Upper lobe of left lung (tissue), 6 donors: ENCODE measurements at places on chromosomes 3 and 15. TPM values are rescaled to one million over a fixed set of nuclear protein-coding genes. Genes with fewer than 3 reads are reported as not detected.

The YEATS2 gene
- total RNA-seq: 23.9 TPM

DNA sequence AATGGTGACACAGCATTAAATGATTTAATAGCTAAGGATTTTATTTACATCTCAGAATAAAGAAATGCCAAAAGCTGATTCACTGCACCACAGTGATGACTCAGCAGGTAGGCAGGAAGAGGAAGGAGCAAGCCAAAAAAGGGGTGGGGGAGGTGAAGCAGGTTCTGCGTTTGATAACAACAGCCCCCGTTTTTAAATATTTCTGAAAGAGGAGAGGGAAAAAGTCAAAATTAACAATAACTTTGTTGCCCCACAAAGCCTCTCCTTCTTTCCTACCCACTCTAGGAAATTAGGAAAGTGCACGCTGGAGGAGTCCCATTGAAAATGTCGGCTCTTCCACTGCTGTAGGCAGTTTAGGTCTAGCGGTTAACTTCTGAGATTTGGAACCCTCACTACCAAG, 9.9 kb upstream of the CCDC54 start:
- no peaks in the 10 kb centered on the region for H3K4me1 ChIP-seq
- no peak for DNase-seq
- H3K36me3 ChIP-seq: no peaks in the 10 kb centered on the region
- no peak overlapping the region for H3K4me3 ChIP-seq
- no peaks in the 10 kb centered on the region for H3K27me3 ChIP-seq
- no peak overlapping the region for H3K27ac ChIP-seq

The OIP5 gene
- 1.1 TPM for total RNA-seq

DNA sequence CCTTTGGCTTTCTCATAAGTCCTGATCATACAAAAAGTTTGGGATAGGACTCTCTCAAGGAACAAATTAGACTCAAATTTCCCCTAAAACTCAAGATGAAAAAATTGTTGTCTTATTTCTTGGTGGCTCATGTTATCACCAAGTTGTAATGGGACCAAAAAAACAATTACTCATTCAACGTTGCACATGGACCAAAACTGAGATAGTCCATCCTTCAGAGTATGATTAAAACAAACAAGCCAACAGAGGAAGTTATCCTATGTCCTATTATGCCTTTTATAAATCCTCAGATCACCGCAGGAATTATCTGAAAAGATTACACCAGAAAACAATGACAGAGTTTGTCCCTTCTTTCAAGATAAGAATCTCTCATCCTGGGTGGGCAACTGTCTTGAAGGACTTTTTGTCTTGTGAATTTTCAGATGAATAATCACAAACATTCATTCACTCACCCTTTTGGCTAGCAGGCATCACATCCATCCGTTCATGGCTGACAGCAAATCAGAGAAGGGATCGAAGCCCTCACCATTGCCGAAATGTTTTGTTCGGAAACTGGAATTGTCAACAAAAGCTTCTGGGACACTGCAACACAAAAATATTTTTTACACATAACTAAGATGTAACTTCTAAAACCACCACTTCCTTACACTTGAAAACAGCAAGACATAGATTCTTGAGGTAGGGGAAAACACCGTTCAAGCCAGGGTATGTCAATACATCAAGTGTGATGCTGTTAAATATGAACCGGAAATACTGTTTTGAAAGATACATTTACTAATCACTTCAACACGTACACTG, 90.4 kb downstream of the FOXP1 start:
- H3K4me3 ChIP-seq: no peak overlapping the region
- H3K36me3 ChIP-seq: no peaks in the 10 kb centered on the region
- no peak for DNase-seq
- H3K27me3 ChIP-seq: no peaks in the 10 kb centered on the region
- peaks cover 6% of the 10 kb centered on the region for H3K4me1 ChIP-seq

GRCh38 chr3:35746492-35746891, 107.2 kb downstream of the ARPP21 start:
- H3K4me1 ChIP-seq: no peaks in the 10 kb centered on the region
- H3K4me3 ChIP-seq: no peak overlapping the region
- H3K27me3 ChIP-seq: no peaks in the 10 kb centered on the region

- no peaks in the 10 kb centered on the region for H3K36me3 ChIP-seq
- H3K4me1 ChIP-seq: no peaks in the 10 kb centered on the region
- no peaks in the 10 kb centered on the region for H3K27me3 ChIP-seq
These were observed 13.5 kb downstream of the EFHB start for GRCh38 chr3:19920401-19921080.

DNA sequence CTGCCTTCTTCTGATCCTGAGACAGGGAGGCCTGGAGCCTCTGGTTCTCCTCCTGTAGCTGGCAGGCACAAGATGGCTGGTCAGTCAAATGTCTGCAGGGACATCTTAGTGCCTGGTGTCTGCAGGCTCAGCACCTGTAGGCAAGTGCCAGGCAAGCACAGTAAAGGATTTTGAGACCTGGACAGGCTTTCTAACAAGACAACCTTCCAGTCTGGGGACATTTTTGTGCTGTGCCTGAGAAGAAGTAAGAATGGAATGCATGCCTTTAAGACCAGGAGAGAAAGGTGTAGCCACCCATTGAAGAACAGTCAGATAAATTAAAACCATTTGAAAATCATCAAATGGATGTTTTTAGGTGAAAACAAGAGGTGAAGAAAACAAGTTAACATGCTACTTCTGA, 31.2 kb downstream of the DZIP1L start:
- no peaks in the 10 kb centered on the region for H3K36me3 ChIP-seq
- no peak overlapping the region for H3K4me3 ChIP-seq
- no peaks in the 10 kb centered on the region for H3K27me3 ChIP-seq
- no peak overlapping the region for H3K27ac ChIP-seq

The RLBP1 gene
- not detected for total RNA-seq

The DNAH12 gene
- 22.0 TPM for total RNA-seq

The CELSR3 gene
- total RNA-seq: 0.76 TPM

GRCh38 chr3:33658991-33659848, 58.8 kb downstream of the CLASP2 start:
- no peaks in the 10 kb centered on the region for H3K36me3 ChIP-seq
- peaks cover 23% of the 10 kb centered on the region for H3K4me1 ChIP-seq
- H3K4me3 ChIP-seq: peak overlapping the region; percentile 50
- peak overlapping the region; percentile 76 for H3K27ac ChIP-seq

The FHIT gene
- total RNA-seq: 7.1 TPM

DNA sequence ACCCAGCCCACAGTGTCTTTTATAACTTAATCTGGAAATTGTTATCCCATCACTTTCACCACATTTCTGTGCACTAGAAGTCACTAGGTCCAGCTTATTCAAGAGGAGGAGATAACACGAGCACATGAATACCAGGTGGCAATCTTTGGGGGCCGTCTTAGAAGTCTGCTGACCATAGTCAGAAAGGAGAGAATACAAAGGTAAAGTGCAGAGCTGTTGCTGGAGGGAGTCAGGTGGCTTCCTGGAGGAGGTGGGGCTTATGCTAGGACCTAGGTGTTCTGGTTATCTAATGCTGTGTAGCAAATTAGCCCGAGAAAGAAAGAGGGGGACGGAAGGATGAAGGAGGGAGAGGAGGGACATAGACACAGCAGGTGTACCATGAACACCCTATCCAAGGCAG, 46.5 kb downstream of the SLC6A20 start:
- H3K4me1 ChIP-seq: no peaks in the 10 kb centered on the region
- H3K4me3 ChIP-seq: no peak overlapping the region
- no peak for DNase-seq

The CKMT1A gene
- total RNA-seq: 2.6 TPM

GRCh38 chr3:12870942-12871341, 29.6 kb upstream of the RPL32 start:
- DNase-seq: peak; percentile 37
- no peak overlapping the region for H3K4me3 ChIP-seq
- no peak overlapping the region for H3K27ac ChIP-seq
- no peaks in the 10 kb centered on the region for H3K36me3 ChIP-seq
- H3K4me1 ChIP-seq: peaks cover 19% of the 10 kb centered on the region
- H3K27me3 ChIP-seq: no peaks in the 10 kb centered on the region

DNA sequence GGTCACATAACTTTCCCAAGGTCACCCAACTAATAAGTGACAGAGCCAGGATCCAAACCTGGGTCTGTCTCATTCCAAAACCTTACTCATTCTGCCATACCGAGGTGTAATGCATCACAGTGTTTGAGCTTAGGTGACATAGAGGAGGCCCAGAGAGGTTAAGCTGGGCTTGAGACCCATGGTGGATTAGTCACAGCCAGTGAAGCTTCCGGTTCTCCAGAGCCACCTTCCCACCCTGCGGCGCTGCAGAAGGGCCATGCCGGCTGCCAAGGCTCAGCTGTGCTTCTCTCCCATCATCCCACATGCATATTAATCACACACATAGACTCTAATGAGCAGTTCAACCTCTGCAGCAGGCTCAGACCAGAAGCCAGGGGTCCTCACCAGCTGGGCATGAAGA, 42.2 kb downstream of the SPSB4 start:
- no peak for DNase-seq
- no peak overlapping the region for H3K27ac ChIP-seq
- no peak overlapping the region for H3K4me3 ChIP-seq
- H3K27me3 ChIP-seq: no peaks in the 10 kb centered on the region
- no peaks in the 10 kb centered on the region for H3K4me1 ChIP-seq
- H3K36me3 ChIP-seq: no peaks in the 10 kb centered on the region
